ENCODE measurements at places on chromosomes 1 and 21.
A peak's percentile ranks its signal among the peaks of the same experiment; 100 is the strongest.

DNA sequence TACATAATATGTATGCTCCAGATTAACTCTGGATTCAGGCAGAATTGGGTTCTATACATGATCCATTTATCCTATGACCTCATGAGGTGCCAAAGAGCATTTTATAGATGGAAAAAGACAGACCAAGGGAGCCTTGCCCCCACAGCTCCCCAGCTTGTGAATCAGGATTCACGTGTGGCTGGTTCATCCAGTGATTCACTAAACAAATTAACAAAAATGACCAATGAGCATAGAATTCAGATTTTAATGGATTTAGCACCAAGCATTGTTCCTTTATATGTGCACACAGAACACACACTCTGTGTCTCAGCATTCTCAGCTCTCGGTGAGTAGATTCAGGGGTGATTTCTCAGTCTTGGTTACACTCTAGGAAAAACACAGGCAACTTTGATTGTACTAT is 51.7 kb upstream of the BARHL2 start:
- no peak for DNase-seq

- no peak for DNase-seq
Measured at GRCh38 chr1:74693473-74693872, 19.9 kb upstream of the ERICH3 start.

GRCh38 chr1:70656361-70656760 is 245.3 kb downstream of the CTH start:
- DNase-seq = no peak

DNA sequence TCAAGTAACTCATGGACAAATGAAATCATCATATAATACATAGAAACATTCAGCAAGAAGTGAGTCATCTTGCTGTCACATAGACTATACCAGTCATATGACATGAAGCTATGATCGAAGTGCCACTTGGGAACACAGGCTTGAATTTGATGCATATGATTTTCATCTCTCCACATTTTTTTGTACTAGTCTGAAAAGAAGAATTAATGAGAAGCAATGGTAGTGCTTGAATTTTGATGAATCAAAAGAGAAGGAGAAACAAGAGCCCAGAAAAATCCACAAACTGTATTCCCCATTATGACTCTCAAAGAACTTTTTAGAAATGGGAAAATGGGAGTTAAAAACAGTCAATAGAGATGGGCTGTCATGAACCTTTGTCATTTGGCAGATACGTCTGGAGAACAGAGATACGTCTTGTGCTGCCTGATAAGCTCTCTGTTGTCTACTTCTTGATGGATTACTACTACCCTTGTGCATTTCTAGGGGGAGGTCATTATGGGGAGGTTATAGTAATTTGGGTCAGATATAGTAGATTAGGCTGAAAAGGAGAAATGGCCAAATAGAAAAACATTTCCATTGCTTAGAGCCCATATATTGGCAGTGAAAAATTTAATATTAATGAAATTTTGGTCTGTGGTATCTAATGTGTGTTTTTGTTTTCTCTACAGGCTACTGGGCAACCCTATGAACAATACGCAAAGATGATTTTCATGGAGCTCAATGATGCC is 8.0 kb upstream of the LEPR start:
- DNase-seq = no peak

DNA sequence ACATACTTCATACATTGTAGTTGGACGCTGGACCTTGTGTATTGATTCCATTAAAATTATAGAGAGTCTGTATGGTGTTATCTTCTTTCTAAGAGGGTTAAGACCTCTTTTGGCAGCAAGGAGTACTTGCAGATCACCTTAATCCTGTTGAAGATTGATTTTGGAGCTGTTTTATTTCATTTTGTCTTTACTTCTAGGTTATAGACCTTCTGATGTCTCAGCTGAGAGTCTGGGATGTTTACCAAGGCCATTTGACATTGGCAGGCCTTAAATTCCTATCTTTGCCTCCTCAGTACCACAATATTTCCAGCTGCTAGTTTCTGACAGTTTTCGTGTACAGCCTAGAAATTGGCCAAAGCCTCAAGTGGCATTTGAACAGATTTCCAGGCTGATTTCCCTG is 338.0 kb downstream of the LMO4 start:
- DNase-seq = no peak

GRCh38 chr1:61585714-61586113 is 139.2 kb downstream of the TM2D1 start:
- DNase-seq = no peak

DNA sequence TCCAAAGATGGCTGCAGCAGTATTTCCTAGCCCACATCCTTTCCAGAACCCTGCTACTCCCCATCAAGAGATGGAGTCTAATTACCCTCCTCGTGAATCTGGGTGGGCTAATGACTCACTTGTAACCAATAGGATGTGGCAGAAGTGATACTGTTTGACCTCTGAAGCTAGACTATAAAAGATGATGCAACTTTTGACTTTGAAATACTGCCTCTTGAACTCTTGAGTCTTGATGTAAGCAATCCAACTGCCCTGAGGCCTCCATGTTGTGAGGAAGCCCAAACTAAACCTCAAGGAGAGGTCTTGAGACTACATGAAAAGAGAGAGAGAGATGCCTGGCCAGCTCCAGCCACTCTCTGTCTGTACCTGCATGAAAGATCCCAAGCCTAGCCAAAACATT is 29.5 kb downstream of the LMO4 start:
- DNase-seq = no peak

GRCh38 chr1:90335558-90335957 is 340.6 kb downstream of the ZNF326 start:
- no peak for DNase-seq

GRCh38 chr1:177341773-177342172 is 171.0 kb downstream of the BRINP2 start:
- no peak for DNase-seq

- peak; percentile 48 for DNase-seq
Measured at GRCh38 chr1:117059334-117059677, 820 bp upstream of the TTF2 start.

All from stimulated activated CD4-positive, alpha-beta T cell treated with anti-CD3 and anti-CD28 coated beads, Interleukin-4, amount 100 ng/mL, for 4 hours (primary cell).